ENCODE measurements at places on chromosomes 2 and 18.

DNA sequence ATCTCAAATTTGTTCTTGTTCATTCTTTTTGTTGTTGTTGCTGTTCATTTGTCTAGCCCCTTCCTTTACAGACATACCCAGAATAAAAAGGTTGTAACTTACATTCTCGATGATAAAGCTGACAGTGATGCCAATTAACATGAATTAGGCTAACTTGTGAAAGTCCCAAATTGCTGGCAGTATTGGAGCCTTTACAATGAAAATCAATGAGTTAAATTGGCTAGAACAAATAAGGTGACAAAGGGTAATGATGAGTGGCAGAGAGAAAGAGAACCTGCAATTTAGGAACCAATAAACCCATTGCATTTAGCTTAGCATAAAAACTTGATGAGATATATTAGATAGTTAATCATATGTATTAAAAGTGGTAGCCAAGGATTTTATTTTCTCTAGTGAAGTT is 521.0 kb downstream of the ADCYAP1 start:
- DNase-seq = no peak

DNA sequence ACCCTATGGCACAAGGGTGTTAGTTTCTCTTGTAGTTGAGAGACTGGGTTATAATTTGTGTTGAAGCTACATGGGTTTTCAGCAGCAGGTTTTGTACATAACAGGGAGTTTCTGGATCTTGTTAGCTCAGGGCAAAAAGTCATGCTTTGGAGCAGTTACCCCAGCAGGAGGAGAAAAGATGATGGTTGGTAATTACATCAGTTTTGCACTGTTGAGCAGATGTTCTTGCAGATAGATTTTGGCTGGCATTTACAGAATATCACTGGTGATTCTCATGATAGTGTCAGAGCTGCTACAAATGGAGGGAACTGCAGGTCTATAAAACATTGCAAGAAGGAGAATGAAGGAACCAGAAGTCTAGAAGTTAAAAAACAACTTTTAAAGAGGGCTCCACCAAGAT is 215.2 kb upstream of the ATP5MC3 start:
- DNase-seq = no peak

GRCh38 chr2:12737738-12738485 is 21.2 kb downstream of the TRIB2 start:
- DNase-seq = no peak

- DNase-seq = no peak
These were observed 41.1 kb upstream of the EPB41L3 start for GRCh38 chr18:5584746-5585417.

DNA sequence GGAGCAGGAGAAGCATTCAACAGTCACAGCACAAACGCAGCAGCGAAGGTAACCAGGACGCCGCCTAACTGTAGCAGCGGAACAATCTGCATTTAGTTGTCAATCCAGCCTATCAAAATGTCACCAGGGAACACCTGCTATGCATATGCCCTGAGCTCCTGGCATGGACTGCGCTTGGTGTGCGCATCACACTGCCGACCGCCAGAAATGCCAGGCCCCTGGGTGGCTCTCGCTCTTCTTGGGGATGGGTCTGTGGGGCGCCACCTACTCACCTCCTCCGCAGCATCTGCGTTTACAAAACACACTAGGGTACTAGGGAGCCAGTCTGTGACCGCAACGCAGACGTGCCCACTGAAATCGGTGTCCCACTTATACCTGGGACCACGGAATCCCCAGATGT is 31.7 kb downstream of the ZNF516 start:
- no peak for DNase-seq

DNA sequence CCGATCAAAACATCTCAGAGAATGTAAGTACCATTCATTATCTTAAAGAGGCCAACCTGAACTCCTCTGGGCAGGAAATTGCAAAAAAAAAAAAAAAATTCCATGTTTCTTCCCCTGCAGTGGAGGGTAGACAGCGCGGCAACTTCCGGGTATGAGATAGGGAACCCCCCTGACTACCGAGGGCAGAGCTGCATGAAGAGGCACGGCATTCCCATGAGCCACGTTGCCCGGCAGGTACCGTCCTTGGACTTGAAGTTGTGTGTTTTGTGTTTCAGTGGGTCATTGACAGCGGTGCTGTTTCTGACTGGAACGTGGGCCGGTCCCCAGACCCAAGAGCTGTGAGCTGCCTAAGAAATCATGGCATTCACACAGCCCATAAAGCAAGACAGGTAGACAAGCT is 7.2 kb downstream of the ACP1 start:
- no peak for DNase-seq

DNA sequence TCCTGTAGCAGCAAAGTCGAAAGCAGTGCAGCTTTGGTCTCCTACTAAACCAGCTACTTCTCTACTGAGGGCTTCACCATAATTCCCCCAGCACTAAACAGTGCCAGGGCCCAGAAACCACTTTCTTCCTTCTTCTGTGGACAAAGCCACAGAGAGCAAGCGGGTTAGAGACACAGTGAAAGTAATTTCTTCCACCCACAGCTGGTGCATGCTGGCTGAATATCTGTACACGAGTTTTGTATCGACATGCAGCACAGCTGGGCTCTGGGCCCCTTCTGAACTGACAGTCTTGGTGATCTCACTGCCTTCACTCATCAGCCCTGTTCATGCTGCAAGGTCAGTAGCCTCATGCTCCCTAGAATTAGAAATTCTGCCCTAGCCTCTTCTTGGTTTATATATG is 74.0 kb upstream of the SULT1C3 start:
- no peak for DNase-seq

DNA sequence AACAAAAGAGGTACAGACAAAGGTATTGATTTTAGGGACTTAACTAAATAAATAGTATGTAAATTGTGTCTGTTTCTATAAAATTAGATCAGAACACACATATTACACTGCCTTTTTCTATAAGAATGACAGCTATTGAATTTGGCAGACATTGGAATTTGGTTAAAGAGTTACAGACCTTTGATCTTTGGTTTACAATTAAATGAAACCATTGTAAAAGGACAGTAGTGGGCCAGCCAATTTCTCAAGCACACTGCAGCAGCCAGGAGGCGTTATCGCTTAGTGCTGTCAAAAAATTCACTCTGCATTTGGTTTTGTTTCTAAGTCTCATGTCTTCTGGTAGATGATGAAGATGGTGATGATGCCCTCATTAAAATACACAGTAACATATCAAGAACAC is 175.9 kb downstream of the NR4A2 start:
- DNase-seq = no peak

DNA sequence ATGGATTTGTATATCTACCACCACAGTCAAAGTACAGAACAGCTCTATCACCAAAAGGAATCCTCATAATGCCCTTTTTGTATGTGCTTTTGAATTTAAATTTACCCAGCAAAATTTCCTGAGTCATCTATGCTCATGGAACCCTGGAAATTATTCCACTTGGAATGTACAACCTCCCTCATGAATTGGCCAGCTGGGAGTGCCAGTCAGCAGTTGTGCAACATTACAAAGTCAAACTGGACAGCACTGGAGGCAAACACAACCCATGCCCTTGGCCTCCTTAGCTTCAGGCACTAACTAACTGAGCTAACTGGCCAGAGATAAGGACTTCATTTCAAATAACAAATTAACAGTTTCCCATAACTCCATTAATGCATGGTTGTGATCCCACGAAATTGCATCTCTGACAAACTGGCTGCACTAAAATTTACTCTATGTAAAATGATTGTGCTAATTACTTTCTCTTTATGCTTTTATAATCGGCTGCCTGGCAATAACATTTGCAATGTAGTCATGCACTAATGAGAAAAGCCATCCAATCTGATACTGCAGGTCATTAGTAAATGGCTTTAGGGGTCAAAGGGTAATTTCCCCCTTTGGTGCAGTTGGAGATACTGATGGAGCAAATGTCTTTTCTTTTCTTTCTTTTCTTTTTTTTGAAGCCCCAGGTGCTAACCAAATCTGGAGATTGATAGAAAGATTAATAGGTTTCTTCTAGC is 270.5 kb downstream of the ACTR3 start:
- DNase-seq = no peak

- no peak for DNase-seq
These were observed 123.1 kb downstream of the PRPF40A start for GRCh38 chr2:152594022-152594766.

GRCh38 chr2:166651080-166651675 is 157.1 kb upstream of the SCN7A start:
- no peak for DNase-seq

DNA sequence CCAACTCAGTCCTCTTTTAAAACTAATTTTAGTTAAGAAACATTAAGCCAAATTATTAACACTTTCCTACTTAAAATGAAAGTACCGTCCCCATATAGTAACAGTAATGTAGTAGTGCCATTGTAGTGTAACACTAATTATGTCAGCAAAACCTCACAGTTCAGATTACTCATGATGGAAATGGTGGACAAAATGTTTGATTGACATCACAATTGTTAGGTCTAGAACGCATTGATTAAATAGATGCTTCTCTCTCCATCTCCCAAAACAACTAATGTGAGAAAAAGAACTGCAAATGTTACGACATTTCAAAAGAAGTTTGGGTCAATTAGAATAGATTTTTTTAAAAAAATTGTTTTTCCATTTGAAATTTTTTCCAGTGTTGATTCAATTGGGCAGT is 1.2 kb upstream of the ATF2 start:
- no peak for DNase-seq

DNA sequence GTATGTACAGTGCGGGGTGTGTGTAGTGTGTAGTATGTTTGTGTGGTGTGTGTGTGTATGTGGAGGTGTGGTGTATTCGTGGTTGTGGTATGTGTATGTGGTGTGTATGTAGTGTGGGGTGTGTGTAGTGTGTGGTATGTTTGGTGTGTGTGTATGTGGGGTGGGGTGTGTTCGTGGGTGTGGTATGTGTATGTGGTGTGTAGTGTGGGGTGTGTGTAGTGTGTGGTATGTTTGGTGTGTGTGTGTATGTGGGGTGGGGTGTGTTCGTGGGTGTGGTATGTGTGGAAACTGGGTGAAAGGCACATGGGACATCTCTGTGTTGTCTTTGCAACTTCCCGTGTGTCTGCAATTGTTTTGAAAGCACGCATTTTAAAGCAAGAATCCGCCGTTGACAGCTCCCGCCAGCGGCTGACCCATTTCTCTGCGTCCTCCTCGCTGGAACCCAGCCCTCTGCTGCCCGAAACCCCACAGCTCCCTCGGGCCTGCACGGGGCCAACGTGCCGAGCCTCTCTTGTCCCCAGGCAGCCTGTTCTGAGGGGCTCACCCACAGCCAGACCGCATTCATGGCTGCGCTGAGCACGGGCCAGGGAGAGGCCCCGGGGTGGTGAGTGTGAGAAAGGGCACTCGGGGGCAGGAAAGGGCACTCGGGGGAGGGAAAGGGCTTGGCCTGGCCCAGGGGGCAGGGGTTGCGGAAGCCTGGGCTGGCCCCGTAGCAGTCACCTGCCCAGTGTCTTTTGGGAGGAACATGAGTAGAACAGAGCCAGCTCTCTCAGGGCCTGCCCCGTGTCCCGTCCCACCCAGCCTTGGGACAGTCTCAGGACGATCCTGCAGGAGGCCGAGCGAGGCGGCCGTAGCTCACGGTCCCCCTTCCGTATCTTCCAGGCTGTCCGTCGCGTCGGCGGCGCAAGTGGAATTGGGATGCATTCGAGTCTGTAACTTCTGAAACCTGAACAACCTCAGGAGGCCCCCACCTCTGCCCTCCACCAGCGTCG is 61.4 kb downstream of the TWIST2 start:
- no peak for DNase-seq

- no peak for DNase-seq
These were observed 243.0 kb downstream of the CELF4 start for GRCh38 chr18:37322492-37323035.

DNA sequence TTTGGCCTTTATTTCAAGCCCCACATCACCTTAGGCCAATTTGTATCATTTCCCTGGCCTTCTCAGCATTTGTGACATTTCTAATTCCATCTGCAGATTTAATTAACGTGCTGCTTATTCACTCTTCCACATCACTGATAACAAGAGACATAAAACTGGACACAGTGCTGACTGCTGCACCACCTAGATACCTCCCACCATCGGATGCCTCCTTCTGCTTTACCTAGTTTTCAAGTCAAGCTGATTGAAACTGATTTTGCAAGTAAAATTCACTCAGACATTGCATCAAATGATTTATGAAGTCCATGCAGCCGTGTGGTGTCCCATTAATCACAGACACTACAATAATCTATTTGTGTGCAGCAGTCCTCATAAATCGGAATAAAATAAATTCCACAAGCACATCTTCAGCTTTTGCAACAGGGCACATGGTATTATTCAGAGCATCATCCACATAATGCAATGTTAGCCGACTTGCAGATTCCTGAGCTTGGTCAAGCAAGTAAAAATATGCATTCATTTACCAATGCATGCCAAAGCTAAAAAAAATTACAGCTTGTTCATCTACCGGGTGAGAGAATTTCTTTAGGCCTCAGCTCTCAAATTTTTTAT is 15.9 kb upstream of the CRIM1 start:
- no peak for DNase-seq

DNA sequence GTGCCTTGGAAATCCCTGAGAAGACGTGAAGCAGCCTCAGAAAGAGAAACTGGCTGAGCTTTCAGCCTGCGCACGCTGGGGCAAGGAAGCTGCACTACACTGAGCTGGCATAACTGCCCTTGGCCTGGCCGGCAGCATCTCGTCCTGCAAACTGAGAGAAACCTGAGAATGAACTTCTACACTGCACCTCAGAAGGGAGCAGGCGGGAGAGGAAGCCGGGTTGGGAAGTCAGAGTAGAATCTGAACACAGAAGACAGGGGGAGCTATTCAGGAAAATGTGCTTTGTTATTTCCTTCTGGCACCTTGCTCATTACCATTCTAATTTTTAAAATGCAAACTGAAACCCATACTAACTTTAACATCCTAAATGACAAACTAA is 70.9 kb downstream of the ZEB2 start:
- DNase-seq = no peak

DNA sequence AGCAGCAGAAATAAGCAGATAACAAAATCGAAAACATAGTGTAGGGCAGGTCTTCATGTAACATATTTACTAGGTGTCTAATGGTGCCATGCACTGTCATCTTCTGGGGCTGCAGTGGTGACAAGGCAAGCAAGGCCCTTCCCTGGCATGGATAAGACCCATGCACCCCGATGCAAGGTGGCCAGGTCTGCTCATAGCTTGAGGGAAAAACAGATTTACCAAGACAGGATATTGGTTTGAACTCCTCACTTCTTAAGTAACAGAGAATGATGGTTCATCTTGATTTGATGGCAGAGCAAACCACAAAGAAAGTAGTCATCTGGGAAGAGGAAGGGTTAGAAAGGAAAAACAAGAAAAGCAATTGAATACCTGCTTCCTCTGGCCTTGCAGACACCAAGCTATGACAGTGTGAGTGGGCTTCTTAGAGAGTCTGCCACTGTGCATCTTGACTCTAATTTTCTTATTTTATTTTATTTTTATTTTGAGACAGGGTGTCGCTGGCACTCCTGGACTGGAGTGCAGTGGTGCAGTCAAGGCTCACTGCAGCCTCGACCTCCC is 35.8 kb upstream of the EML6 start:
- DNase-seq = no peak

GRCh38 chr2:241073166-241074064 is 28.7 kb downstream of the MTERF4 start:
- DNase-seq = no peak

GRCh38 chr2:238901461-238902057 is 53.7 kb downstream of the TWIST2 start:
- DNase-seq = no peak

Data from activated T-helper 1 cell treated with anti-CD3 and anti-CD28 coated beads, Interleukin-2, amount 50 U/mL, for 16 hours (primary cell).